Mammary epithelial cell (primary cell): ENCODE measurements at places on chromosomes 2 and 18. TPM values are rescaled to one million over a fixed set of nuclear protein-coding genes. Genes with fewer than 3 reads are reported as not detected.

The C2orf78 gene
- total RNA-seq: not detected

The FNDC4 gene
- total RNA-seq: 29.2 TPM

The ABCG5 gene
- total RNA-seq: not detected

The SERPINB3 gene
- 0.75 and 2.4 TPM in 2 replicates for total RNA-seq
